NCI-H460 (cell line): ENCODE measurements at places on chromosomes 1 and 21.

- no peak for DNase-seq
Observed at GRCh38 chr21:42859891-42860230, 19.5 kb downstream of the WDR4 start.

GRCh38 chr1:9238550-9238949 is 4.0 kb downstream of the H6PD start:
- no peak for DNase-seq

- DNase-seq, result no peak
Observed at GRCh38 chr1:169024800-169025271, 81.7 kb upstream of the ATP1B1 start.

- no peak for DNase-seq
Observed at GRCh38 chr21:44901391-44902074, 19.2 kb downstream of the ITGB2 start.

- DNase-seq, result no peak
Observed at GRCh38 chr1:43830802-43831201, 102.8 kb upstream of the ARTN start.

- no peak for DNase-seq
Observed at GRCh38 chr1:16438924-16439323, 1.6 kb upstream of the NECAP2 start.

DNA sequence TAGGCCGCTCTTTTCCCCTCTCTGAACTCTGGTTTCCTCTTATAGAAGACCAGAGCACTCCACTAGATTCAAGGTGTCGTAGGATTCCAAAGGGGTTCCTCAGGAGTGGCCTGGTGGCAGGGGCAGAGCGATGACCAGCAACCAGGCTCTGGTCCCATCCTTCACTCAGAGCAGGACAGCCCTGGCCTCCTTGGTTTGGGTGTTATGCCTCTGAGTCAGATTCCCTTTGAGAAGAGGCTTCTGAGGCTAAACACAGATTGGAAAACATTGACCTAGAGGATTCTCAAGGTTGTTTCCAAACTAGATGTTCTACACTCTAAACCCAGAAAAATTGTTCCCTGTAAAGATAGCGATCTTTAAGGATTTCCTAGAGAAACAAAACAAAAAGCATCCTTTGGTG is 49.8 kb upstream of the IKBKE start:
- DNase-seq, result no peak

GRCh38 chr1:167803358-167804207 is 81.8 kb downstream of the MPZL1 start:
- peak; percentile 93 for DNase-seq

GRCh38 chr21:43928222-43929125 is 63.5 kb downstream of the AGPAT3 start:
- no peak for DNase-seq

GRCh38 chr1:114320586-114320985 is 166.9 kb upstream of the SYT6 start:
- no peak for DNase-seq
